ENCODE measurements at places on chromosomes 11 and 22.

GRCh38 chr11:119341222-119342022, 739 bp upstream of the C1QTNF5 start:
- DNase-seq = no peak

DNA sequence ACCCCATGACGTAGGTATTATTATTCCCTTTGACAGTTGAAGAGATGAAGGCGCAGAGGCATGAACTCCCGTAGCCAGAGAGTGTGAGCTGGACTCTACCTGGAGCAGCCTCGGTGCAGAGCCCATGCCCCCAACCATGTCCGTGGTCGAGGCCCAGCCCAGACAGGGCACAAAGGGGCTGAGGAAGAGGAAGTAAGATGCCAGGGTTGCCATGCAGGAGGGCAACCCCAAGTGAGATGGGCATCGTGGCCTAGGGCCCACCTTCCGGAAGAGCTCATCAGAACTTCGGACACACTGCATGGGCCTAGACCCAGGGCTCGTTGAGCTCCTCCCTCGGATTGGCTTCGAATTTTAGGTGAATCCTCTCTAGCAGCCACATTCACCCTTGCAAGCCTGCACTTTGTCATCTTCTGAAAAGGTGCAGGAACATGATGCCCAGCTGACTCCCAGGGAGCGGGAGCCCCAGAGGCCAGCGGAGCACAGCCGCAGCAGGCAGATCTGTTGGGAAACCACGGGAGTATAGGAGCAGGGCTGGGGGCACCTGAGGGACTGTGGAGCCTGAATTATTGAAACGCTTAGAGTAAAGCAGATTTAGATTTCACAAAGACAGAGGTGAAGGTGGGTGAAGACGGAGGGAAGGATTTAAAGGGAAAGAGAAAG, 29.0 kb upstream of the JAM3 start:
- no peak for DNase-seq

DNA sequence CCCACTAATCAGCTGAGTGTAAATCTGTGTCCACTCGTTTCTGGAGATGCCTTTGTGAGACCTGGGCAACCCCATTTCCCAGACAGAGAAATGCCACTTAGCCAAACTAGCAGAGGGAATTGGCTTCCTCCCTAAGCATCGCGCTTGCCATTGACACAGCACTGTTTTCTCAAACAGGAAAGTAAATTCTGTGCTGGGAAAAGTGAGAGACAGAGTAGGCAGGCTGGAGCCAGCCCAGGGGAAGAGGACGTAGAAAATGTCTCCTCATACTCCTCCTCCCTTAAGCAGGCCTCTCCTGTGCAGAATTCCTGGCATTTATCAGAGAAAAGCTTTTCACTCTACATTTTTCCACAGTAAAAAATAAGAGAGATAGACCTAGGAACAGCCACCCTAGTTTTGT, 99.1 kb upstream of the AMOTL1 start:
- no peak for DNase-seq

GRCh38 chr11:75591371-75591770, 29.3 kb downstream of the SERPINH1 start:
- no peak for DNase-seq

GRCh38 chr11:82261367-82261766, 472.3 kb downstream of the FAM181B start:
- DNase-seq = no peak

DNA sequence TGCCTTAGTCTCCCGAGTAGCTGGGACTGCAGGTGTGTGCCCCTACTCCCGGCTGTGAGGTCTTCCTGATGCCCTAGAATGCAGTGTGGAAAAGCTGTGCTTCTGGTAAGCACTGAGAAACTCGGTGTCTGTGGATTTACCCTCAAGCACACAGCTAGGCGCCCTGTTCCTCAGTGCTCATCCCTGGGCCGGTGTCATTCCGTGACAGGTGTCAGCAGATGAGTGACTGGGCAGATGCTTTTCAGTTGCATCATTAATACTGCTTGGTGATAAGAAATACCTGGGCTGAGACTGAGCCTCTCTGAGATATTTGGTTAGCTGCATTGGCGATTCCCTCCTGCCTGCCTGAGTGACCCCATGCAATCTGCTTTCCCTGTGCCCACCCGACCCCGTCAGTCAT, 21.8 kb downstream of the FAM118A start:
- DNase-seq = no peak

DNA sequence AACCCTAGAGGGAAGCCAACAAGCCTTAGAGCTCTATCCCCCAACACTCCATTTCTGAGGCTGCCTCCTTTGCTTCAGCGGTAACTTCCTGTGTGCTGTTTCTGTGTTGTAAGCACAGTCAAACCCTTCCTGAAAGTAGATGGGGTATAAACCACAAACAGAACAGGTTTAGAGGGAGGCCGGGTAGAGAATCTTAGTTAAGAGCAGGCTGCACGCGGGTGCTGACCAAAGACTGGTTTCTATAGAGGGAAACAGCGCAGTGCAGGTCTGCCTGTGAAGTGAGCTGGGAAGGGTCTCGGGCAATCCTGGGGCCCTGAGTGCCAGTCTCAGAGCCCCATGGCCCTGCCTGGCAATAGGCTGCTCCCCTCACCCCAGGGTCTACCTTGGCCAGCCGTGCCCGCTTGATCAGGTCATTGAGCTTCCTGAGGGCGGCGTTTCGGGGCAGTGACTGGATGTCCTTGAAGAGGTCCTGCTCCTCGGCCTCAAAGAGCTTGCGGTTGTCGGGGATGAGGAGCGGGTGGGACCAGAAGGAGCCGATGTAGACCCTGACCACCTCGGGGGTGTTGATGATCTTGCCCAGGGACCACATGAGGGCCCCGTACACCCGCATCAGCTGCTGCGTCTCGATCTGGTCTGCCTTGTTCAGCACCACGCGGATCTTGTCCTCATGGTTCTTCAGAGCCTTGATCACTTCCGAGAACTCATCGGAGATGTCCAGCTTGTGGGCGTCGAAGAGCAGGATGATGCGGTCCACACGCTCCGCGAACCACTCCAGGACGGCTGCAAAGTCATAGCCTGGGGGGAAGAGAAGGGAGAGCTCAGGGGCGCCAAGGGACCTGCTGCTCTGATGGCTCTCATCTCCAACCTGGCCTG, 15.3 kb upstream of the CDC42BPG start:
- peak; percentile 44 for DNase-seq

GRCh38 chr11:44575288-44575672, 9.8 kb downstream of the CD82 start:
- DNase-seq = peak; percentile 51

DNA sequence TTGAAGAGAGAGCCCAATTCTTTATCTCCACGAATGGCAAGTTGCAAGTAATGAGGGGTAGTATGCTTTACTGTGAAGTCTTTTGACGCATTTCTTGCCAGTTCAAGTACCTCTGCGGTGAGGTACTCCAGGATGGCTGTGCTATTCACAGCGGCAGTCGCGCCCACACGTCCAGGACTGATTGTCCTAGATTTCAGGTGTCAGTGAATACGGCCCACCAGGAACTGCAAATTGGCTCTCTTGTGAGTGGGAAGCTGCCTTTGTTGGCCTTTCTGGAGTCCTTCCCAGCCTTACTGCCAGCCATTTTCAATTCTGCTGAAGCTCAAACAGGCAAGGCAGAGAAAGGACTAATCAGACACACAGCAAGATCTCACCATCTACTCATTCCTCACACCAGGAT, 8.5 kb downstream of the PPFIA1 start:
- no peak for DNase-seq

GRCh38 chr11:70397336-70397982, 870 bp upstream of the CTTN start:
- DNase-seq = no peak

DNA sequence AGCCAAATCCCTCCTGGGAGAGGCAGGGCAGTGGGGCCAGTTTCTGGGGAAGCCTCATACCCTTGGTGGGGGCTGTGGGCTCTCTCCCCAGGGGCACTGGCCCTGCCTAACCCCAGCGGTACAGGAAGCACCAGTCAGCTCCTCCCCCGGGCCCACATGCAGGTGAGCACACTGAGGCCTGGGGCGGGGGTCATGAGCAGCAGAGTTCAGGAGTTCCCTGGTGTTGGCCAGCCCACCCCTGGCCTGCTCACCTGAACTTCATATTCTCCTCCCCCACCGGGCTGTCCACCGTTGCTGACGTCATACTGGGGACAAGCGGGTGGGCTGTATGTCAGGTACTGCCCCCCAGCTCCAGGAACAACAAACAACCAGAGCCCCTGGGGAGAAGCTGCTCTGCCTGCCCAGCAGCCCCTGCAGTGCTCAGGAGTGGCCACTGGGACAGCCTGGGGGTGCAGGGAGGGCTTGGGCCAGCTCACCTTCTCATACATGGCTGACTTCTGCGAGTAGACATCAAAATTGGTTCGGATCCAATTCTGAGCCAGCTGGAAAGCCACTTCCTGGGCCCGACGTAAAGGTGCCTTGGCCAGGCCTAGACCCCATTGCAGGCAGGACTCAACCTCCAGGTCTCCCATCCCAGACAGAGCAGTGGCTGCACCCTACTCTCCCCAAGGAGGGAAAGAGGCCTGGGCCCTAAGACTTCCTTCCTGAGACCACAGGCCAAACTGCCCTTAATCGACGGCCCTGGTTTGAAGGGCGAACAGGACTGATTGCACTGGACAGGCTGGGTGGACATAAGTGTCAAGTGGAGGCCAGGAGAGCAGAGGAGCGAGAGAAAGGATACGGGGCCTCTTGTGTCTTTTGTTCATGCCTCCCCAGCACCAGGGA, 20.8 kb downstream of the TREH start:
- no peak for DNase-seq

- DNase-seq = no peak
Measured at GRCh38 chr11:16403448-16403803, 47.1 kb upstream of the SOX6 start.

DNA sequence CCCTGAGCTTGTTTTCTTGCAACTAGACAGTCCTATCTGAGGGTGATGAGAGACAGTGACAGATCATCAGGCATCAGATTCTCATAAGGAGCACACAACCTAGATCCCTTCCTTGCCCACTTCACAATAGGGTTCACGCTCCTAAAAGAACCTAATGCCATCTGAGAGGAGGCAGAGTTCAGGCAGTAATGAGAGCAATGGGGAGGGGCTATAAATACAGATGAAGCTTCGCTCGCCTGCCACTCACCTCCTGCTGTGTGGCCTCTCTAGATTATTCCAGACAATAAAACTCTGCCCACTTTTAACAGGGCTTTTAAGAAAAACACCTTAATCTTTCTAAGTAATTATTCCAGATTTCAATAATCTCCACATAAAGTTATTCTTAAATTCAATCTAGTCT, 43.9 kb upstream of the PAK1 start:
- DNase-seq = no peak

DNA sequence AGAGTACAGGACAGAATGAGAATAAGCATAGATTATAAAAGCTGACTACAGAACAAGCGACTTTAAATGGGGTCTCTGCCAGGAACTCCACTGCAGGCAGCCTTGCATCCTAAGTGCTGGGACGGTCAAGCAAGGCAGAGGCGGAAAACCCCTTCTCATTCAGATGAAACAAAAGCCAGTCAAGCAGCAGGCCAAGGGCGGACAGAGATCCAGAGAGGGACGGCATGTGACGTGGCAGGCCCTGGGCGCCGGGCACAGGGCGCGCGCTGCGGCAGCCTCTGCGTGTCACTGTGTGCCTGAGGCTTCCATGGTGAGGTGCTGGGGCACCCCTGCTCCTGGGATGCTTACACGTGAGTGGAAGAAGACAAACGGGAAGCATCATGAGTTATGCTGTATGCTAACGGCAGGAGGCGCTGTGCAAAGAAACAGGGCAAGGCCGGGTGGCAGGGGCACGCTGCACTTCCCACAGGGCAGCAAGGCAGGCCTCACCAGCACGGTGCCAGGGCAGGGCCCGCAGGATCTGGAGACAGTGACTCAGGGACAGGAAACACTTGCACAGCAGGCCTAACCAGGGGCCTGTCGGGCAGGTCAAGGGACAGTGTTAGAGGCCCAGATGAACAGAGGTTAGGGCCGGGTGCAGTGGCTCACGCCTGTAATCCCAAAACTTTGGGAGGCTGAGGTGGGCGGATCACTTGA, 6.2 kb downstream of the TOLLIP start:
- DNase-seq = no peak

DNA sequence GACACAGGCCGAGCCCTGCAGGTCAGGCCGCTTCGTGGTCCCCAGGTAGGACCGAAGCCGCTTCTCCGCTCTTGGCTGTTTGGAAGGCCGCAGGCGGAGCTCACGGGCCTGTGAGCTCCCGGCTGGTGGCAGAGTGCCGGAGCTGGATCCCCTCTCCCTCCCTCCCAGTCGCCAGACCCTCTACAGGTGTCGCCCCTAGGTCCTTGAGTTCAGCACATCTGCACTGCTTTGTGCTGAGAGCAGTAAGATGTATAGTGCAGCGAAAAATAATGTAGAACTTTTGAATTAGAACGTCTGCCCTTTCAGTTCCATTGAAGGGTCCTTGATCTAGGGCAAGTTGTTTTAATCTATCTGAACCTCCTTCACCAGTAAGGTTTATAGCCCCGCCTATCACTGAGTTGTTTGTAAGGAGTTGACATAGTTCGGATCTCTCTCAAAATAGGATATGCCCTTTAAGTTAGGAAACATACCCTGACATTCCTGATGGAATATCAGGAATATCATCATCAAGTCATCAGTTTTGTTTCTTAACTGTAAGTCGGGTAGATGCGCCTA, 419 bp downstream of the ANKRD49 start:
- no peak for DNase-seq

DNA sequence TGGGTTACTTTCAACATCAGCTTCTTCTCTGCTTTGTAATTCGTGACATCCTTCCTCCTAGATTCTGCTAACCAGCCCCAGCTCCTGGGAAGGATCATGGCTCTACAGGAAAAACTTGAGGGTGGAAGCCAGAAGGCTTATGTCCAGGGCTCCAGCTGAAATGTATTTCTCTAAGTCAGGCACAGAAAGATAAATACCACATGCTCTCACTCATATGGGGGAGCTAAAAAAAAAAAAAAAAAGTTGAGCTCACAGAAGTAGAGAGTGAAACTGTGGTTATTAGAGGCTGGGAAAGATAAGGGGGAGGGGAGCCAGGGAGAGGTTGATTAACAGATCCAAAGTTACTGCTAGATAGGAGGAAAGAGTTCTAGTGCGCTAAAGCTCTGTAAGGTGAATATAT, 74.9 kb downstream of the DSCAML1 start:
- no peak for DNase-seq

GRCh38 chr22:31977141-31977841, 33.0 kb downstream of the YWHAH start:
- peak; percentile 74 for DNase-seq

- DNase-seq = no peak
Measured at GRCh38 chr11:132639986-132640385, 892.3 kb downstream of the OPCML start.
